ENCODE measurements at places on chromosomes 1 and 21.

GRCh38 chr1:160112357-160112756 lies 3.2 kb upstream of the ATP1A2 start:
- no peak for DNase-seq

DNA sequence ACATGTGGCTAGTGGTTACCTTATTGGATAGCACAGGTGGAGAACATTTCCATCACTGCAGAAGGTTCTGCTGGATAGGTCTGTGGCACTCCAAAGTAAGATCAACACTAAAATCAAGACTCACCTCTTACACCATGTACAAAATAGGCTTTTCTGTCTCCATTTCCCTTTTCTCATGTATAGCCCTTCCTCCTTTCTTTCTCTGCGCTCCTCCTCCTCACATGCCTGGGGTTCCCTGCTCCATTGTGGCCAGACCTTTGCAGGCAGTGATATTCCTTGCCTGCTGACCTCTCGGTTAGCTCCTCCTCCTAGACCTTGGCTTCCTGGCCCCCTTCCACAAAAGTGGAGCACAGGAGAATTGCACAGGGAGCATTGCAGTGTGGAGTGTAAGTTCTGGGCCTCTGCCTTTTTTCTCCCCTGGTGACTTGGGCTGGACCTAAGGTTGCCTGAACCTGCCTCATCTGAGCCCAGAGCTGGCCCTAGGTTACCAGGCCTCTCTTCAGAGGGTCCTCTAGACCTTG lies 33.2 kb upstream of the RBM15 start:
- DNase-seq = no peak

- no peak for DNase-seq
Measured at GRCh38 chr1:41479000-41479807, 5.3 kb downstream of the EDN2 start.

DNA sequence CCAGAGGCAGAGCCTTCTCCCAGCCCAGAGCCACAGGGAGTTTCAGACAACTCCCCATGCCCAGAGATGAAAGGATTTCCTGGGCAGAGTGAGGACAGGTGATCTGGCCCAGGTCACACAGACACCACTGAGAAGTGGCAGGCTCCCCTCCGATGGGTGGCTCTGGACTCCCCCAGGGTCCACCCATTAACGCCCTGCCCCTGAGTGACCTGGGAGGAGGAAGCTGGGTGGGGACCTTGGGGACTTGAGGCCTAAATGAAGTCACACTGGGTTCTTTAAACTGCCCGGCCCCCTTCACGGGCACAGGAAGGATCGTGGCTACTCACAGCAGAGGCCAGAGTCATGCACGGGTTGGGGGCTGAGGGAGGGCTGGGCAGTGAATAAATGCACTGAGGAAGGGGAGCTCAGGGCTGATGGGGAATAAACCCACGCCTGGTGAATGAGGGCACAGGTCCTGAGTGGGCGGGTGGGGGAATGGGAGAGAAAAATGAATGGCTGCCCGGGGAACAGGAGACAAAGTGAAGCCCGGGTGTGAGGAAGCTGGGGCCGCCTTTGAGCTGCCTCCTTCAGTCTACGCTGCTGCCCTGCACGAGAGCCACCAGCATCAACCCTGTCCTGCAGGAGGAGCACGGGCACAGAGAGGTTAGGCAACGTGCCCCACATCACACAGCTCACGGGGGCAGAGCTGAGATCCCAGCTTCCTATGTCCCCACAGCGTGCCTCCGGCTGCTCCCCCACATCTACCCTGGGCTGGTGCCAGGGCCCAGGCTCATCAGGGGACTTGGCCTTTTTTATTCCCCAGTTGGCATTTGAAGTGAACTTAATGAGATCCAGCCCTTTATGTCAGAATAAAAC lies 404.3 kb downstream of the MATN1 start:
- no peak for DNase-seq

- DNase-seq = peak; percentile 68
Measured at GRCh38 chr1:185534801-185535200, 199.4 kb upstream of the HMCN1 start.

DNA sequence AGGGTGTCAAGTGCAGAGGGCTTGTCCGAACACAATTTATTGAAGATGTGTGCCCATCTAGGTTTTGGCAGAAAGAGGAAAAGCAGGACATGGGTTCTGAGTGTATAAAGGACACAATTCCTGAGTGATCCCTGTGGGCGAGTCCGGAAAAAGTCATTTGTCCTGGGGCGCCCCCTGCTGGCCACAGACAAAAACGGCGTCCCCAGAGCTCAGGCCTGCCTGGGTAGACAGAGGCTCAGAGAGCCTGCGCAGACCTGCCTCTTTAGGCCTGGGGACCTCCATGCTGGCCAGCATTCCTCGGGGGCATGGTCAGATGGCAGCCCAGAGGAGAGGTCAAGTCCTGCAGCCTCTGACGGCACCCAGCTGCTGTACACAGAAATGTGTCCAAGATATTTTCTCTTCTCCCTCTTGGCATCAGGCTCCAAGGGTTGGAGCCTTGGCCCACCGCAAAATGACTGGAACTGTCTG lies 65.5 kb upstream of the LRP8 start:
- peak; percentile 9 for DNase-seq

- DNase-seq = no peak
Measured at GRCh38 chr1:192776998-192777397, 31.8 kb upstream of the RGS2 start.

GRCh38 chr1:62142496-62142895 lies 52.2 kb upstream of the L1TD1 start:
- DNase-seq = no peak
